NCI-H774 (cell line): ENCODE measurements at places on chromosomes 1 and 21.

GRCh38 chr1:85289207-85289847 lies 12.9 kb upstream of the BCL10 start:
- no peak for DNase-seq

DNA sequence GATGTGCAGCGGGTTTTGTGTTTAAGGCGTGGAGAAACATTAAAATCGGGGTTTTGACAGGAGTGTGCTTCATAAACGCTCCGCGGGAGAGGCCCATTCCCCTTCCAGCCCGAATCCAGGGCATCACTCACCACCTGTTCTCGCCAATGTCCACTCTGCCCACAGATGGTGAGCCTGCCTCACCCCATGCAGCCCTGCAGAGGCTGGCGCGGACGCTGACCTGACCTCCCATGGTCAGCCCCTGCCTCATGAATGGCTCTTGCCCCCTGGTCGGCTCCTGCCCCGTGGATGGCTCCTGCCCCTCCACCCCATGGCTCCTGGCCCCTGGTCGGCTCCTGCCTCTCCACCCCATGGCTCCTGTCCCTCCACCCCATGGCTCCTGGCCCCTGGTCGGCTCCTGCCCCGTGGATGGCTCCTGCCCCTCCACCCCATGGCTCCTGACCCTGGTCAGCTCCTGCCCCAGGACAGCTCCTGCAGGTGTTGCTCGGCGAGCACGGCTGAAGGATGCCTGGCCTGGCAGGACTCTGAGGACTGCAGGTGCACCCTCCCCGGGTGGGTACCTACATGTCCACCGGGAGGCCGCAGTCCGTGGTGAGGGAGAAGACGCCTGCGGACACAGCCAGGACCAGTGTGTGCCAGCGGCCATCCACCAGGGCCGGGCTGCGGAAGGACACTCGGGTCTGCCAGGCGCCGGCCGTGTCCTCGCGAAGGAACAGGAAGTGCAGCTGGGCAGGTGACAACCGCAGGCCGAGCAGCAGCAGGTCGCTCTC lies 6.7 kb downstream of the KRTAP10-1 start:
- no peak for DNase-seq

GRCh38 chr21:39181205-39181818 lies 1.9 kb downstream of the PSMG1 start:
- DNase-seq, result no peak

GRCh38 chr1:211531194-211532087 lies 39.5 kb upstream of the RD3 start:
- DNase-seq, result no peak

- no peak for DNase-seq
Observed at GRCh38 chr21:29638761-29639327, 301.0 kb downstream of the GRIK1 start.
